OCI-M1 (cell line): ENCODE measurements at places on chromosomes 3 and 15.

DNA sequence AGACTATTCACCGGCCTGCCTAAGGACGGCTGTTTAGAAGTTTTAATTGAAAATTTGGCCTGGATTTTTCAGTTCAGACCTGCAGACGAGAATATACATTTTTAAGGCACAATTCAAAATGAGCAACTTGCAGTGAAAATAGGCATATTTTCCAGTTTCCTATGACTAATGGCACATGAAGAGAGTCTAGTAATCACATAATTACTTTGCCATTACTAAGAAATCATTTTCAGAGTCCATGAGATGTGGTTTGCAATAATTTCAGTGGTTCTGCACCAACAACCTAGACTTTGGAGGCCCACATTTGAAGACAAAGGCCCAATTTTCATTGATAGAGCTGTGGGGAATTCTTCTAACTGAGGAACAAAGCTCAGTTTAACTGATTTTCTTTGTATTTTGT is 205.3 kb downstream of the SOX2 start:
- no peak for DNase-seq

DNA sequence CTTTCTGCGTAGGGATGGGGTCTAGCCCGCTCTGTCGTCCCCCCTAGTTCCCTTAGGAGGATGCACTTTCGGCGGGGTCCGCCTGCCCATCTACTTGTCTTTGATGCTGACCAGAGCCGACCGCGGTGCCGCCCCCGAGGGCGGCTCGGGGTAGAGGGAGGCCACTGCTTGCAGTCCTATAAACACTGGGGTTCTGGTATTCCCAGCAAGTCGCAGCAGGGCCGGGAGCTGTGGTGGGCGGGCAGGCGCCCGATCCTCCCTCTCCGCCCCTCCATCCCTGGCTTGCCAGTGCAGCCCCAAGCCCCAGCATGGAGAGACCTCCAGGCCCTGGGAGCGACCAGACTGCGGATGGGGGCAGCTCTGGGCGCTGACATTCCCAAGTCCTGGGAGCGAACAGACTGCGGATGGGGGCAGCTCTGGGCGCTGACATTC is 830 bp downstream of the SEMA4B start:
- no peak for DNase-seq

GRCh38 chr15:58396181-58396580 is 35.6 kb upstream of the LIPC start:
- peak; percentile 29 for DNase-seq

DNA sequence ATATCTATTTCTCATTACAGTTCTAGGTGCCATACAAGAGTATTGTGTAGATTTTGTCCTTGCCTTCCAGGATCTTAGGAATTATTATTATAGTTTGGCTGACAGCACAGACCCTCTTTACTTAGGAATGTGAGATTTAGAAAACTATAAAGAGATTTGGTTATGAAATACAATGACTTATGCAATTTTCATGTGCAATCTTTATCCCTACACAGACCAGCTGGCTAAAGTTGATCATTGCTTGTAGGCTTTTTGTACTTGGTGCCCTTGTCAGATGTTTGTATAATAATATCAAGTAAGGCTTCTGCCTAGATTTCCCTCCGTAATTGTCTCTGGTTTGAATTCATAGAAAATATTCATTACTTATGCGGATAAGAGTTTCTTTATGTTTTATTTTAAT is 174.5 kb upstream of the GAP43 start:
- DNase-seq, result no peak

DNA sequence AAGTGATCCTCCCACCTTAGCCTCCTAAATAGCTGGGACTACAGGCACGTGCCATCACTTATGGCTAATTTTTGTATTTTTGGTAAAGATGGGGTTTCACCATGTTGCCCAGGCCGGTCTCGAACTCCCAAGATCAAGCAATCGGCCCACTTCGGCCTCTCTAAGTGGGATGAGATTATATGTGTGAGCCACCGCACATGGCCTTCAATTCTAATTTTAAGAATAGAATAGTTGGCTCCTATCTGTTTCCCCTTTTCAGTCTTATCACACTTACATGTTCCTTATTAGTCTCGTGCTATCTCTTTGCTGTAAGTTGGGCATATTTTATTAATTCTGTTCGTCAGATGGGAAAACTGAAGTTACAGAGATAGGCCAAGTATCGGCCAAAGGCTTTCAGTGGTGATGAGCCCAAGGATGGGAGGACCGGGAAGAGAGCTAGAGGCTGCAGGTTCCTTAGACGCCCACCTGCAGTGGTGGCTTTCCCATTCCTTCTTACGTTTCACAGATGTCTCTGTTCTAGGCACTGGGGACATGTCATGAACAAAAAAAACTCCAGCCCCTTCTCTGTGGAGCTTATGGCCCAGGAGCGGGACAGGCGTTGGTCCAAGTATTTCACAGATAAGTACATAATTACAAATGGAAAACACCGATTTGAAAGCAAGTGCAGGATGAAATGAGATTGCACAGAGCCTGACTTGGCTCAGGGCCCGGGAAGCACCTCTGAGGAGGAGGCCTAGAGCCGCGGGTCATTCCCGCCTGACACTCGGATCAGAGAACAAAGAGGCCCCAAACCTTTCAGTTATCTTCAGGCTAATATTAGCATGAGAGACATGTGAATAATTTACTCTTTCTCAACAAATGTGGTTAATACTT is 91.1 kb upstream of the KLF13 start:
- peak; percentile 51 for DNase-seq

DNA sequence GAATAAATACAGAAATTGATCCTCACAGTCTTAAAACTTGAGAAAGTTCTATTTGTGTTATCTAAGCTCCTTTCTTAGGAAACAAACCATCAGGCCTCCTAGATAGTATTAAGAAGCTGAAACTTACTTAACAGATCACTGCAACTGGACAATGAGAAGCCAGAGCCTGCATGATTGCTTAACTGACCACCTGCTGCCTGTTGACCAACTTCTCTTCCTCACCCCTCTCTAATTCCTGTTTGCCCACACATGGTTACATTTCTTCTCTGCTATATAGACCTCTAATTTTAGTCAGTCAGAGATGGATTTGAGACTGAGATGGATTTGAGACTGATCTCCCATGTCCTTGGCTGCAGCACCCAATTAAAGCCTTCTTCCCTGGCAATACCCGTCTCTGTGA is 13.5 kb downstream of the CCPG1 start:
- peak; percentile 40 for DNase-seq

DNA sequence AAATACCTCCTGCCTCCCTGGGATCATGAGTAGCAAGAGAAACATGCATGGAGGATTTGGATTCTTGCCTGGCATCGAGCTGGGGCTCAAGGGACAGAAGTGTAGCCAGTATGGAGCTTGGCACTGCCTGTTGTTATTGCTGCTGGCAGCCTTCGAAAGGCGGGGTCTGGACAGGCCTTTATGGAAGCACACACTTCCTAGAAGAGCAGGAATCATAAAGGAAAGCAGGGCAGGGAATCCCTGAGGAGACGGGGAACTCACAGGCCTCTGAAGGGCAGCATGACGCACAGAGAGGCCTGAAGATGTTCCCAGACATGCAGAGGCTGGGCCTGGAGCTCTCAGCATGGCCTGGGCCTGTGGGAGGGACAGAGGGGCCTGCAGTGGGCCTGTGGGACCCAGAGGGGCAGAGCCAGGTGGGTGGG is 18.6 kb upstream of the SLC41A3 start:
- no peak for DNase-seq

GRCh38 chr3:158430968-158431367 is 140.0 kb upstream of the MLF1 start:
- no peak for DNase-seq

- no peak for DNase-seq
Observed at GRCh38 chr15:52326756-52327155, 31.2 kb upstream of the MYO5C start.

DNA sequence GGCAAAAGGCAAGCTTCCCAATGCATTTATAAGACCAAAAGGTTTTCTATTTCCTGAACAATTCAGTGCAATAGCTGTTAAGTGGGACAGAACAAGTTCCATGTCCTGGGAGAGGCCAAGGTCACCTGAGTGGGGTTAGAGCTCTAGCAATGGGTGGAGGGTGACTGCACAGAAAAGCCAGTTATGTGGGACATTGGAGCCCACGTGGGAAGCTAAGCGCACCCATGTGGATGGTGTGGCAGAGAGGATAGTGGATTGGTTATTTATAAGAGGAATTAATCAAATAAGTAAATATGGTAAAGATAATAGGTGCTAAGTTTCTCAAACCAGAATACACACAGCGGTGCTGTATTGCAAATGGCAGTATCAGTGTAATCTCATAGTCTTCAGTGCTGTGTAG is 6.3 kb downstream of the NSMCE3 start:
- DNase-seq, result no peak

GRCh38 chr3:165211721-165212120 is 15.5 kb upstream of the SLITRK3 start:
- no peak for DNase-seq

DNA sequence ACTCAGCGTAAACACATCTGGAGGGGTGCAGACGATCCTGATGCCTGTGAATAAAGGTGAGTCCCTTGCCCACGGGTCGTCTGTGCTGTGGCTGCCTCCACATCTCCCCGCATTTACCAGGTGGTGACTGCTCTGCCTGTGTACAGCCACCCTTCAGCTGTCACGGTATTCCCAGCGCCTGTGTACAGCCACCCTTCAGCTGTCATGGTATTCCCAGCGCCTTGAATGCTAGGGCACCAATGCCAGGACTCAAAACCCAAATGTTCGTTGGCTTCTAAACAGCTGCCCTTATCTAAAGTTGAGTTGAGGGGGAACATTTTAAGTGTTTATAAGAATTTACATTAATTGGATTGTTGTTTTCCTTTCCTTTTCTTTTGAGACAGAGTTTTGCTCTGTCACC is 27.4 kb downstream of the MAP6D1 start:
- DNase-seq, result no peak

DNA sequence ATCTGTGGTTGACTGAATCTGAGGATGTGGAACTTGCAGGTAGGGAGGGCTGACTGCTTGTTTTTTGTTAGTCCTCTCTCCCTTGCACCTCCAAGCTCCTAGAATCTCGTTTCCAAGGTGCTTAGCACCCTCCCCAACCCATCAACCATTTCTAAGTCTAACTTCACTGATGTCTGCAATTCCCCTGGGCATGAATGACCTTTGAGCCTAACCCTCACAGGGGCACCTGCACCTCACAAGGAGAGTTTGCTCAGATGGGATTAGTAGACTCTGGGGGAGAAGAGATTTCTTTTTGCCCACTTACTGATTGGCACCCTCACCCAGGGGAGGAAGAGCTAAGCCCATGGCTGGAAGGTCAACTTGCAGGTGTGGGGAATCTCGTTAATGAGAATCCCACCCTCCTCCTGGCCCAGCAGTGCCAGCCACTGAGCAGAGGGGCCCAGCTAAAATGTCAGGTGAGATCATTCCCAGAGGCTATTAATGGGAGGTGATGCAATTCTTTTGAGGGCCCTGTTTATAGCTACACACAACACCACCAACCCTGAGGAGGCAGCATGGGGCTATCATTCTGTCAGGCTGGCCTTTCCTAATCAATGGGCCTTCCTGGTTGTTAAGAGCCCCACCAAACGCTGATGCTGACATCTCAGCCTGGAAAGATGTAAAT is 81.6 kb upstream of the HERC1 start:
- DNase-seq, result peak; percentile 19

GRCh38 chr15:66842710-66843441 is 140.8 kb downstream of the SMAD6 start:
- DNase-seq, result peak; percentile 51

- DNase-seq, result peak; percentile 68
Observed at GRCh38 chr3:179149406-179149867, 1.3 kb downstream of the PIK3CA start.

DNA sequence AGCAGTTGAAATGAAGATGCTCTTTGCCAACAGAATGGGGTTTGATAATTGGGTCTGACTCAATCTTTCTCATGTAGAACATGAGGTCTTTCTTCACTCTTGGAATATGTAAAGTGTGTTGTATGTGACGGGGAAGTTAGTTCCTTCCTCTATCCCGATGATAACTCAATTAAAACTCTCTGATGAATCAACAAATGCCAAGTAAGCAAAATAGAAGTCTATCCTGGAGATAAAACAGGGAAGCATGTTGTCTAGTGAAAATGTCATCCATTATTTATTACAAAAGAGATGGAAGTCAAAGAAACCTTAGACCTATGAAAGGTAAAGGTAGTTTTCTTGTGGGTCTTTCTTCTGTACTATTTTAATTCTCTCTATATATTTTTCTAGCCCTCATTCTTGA is 274.2 kb upstream of the ARRDC4 start:
- DNase-seq, result no peak

DNA sequence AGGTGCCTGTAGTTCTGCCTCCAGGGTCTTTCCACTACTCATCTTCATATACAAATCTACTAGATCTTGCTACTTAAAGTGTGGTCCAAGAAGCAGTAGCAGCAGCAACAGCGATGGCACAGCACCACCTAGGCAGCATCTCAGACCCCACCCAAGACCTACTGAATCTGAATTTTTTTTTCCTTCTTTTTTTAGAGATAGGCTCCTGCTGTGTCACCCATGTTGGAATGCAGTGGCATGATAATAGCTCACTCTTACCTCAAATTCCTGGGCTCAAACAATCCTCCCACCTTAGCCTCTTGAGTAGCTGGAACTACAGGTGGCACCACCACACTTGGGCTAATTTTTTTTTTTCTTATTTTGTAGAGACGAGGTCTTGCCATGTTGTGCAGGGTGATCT is 346.7 kb upstream of the TGFBR2 start:
- DNase-seq, result no peak

DNA sequence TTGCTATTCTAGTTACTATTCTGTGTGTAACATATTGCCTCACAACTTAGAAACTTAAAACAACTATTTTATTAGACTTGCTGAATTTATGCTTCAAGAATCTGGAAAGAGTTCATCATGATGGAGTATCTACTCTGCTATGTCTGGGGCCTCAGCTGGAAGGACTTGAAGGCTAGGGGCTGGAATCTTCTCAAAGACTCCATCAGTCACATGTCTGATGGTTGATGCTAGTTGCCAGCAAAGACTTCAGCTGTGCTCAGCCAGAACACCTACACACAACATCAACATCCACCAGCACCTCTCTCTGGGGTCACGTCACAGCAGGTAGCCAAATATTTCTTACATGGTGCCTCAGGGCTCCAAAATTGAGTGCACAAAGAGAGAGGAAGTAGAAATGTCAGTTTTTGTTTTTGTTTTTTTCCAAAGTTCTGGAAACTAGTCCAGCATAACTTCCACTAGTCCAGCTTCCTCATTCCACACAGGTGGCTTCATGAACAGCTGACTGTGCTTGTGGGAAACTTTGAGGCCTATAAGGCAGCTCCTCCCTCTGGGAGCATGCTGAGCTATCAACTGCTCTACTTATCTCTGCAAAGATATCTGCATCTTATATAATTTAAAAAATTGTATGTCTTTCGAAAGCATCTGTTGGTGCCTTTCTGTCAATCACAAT is 325.4 kb upstream of the AGTR1 start:
- no peak for DNase-seq

DNA sequence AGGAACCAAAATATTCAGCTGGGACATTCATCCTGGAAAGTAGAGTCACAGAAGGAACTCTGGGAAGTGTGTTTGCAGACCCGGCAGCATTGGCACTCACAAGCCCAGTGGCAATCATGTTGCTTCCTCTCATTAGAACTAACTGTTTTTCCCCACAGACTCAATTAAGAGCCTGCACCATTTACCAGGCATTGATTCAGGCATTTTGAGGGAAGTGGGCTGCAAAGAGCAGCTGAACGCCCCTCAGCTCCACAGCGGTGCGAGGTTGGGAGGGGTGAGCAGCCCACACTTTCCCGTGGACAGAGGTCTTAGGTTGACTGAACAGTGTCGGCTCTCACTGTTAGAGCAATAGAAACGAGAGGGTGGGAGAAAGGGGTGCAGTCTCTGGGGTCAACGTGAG is 143.8 kb downstream of the STT3B start:
- DNase-seq, result no peak
